RPMI8226 (cell line): ENCODE measurements at places on chromosomes 1 and 21.

- no peak for DNase-seq
Measured at GRCh38 chr1:36572906-36573305, 90.2 kb upstream of the CSF3R start.

DNA sequence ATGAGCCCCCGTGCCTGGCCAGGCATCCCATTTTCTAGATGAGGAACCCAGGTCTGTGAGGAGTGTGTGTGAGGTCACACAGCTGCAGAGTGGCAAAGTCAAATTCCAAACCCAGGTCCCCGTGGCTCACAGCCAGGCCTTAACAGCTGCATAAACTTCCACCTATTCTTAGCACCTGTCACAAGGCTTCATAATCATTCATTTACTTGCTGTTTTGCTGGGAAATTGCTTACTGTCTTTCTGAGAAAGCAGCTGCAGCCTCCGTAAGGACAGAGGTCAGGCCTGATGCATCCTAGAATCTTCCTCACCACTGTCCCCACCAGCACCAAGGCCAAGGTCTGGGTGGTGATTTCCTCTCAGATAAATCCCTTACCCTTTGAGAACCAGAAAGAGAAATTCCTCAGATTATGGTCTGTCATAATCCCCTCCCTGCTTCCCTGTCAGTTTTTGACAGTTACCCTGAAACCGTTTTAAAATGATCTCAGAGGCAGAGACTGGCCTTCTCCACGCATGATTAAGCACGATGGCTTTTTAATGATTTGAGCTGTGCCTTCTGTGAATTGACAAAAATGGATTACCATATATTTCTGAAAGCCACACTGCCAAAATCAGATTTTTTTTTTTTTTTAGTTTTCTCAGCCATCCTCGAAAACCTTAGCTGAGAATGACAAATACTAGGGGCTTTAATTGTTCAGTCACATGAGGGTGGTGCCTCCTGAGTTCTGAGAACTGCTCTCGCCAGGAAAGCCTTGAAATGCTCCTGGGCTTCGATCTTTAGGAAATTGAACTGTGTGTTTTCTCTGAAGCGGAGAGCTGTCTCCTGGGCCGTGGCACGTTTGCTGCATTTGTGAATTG is 70.0 kb upstream of the SELENON start:
- peak; percentile 90 for DNase-seq

- peak; percentile 80 for DNase-seq
Measured at GRCh38 chr1:109248797-109249629, at the start of gene CELSR2. CELSR2 (plus strand) TSS chr1:109249539; CDS start chr1:109250080, 541 bp downstream.

GRCh38 chr1:70382682-70383081 is 28.2 kb upstream of the ANKRD13C start:
- no peak for DNase-seq

- no peak for DNase-seq
Measured at GRCh38 chr1:193590102-193590501, 403.7 kb upstream of the B3GALT2 start.

DNA sequence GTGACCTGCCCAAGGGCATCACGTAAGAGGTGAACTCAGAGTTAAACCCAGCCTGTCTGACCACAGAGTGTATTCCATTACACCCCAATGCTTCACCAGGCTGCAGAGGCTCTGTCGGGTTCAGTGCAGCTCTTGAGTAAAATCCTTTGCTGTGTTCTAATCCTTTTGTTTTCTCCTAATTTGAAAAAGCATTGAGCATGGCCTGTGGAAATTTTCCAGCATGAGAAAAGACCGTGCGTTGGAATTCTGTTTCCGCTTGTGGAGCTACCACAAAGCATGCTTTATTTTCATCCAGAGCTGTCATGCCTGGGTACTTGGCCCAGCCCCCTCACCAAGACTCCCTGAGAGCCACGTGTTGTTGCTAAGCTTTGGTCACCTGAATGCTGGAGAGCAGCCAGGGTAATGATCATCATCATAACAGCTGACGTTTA is 317.6 kb downstream of the PRDM2 start:
- no peak for DNase-seq

DNA sequence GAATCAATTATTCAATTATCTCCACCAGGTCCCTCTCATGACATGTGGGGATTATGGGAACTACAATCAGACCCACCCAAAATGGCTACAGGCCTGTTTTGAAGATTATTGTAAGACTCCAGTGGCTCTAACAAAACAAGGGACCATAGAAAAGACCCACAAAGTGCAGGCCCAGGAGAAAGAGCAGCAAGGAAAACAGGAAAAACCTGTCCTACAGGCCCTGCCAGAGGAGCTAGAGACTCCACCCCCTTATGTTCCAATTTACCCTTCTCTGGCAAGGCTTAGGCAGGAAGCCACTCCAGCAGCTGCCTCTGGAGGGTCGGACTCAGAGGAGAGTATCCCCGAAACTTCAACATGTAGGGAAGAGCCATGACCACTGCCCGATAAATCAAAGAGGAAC is 96.5 kb downstream of the LIPI start:
- no peak for DNase-seq

DNA sequence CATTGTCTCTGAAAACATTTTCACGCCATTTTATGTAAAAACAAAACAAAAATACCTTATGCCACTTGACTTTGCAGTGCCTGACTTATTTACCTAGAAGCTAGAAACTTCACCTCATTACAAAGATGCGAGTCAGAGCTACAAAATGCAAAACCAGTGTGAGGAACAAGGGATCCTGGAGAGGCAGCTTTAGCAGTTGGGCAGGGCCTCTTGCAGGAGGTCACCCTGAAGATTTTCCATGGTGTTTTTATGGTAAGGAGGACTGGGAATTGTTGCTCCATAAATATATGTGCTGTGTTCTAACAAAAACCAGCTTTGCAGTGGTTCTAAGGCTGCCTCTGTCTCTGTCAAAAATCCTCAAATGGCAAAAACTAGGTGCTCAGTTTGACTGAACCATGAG is 36.4 kb upstream of the TARBP1 start:
- no peak for DNase-seq

GRCh38 chr1:117535821-117536220 is 70.0 kb upstream of the TENT5C start:
- no peak for DNase-seq

DNA sequence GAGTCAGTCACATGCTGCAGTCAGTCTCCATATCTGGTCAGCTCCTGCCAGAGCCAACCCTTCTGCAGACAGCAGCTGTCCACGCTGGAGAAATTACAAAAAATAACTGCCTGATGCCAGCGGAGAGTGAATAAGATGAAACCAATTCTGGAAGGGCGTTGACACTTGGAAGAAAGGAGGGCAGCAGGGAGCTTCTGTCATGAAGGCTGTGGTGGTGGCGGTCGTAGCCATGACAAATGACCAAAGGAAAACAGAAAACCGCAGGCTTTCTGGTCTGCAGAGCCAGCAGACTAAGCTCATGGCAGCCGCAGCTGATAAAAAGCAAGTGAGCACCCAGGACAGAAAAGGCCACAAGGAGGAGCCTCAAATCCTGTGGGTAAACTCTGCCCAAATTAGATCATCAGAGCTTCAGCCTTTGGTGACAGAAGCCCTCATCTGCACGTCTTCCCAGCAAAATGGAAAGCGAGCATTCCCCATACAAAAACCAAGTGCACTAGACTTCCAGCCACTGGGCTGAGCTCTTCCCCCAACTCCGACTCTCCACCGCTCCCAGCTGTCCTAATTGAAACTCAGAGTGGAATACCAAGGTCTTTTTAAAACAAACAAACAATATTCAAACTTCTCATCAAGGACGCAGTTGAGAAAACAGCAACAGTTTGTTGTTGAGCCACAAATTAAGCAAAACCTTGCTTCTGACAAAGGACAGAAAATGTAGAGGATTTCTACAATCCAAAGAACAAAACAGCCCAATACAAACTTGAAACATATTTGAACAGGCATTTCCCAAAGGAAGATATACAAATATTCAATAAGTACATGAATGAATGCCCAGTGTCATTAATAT is 28.7 kb downstream of the RSPH1 start:
- DNase-seq, result peak; percentile 80

- DNase-seq, result no peak
Measured at GRCh38 chr21:38282921-38283320, 26.1 kb downstream of the KCNJ15 start.

DNA sequence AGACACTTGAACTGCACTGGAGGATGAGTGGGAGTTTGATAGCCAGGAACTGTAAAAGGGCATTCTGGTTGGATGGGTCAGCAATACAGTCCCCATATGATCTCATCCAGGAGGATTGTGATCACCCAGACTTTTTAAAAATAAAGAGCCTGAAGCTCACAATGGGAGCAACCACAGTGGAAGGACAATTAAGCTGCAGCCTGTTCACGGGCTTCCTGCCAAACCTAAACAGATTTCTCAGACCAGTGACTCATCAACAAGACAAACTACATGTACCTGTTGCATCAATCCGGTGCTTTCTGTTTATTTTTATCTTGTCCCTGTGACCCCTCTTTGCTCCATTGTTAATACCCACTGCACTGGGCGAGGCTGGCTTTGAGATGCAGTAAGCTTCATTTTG is 52.3 kb downstream of the PAPPA2 start:
- DNase-seq, result peak; percentile 16

GRCh38 chr1:30384286-30385245 is 338.8 kb downstream of the MATN1 start:
- no peak for DNase-seq

GRCh38 chr1:155892796-155893195 is 18.4 kb downstream of the RIT1 start:
- no peak for DNase-seq

- DNase-seq, result no peak
Measured at GRCh38 chr1:93322349-93322748, 23.4 kb upstream of the DR1 start.

GRCh38 chr1:5427026-5427613 is 565.1 kb downstream of the NPHP4 start:
- no peak for DNase-seq

- DNase-seq, result no peak
Measured at GRCh38 chr1:47616036-47616435, 178.2 kb downstream of the FOXD2 start.

DNA sequence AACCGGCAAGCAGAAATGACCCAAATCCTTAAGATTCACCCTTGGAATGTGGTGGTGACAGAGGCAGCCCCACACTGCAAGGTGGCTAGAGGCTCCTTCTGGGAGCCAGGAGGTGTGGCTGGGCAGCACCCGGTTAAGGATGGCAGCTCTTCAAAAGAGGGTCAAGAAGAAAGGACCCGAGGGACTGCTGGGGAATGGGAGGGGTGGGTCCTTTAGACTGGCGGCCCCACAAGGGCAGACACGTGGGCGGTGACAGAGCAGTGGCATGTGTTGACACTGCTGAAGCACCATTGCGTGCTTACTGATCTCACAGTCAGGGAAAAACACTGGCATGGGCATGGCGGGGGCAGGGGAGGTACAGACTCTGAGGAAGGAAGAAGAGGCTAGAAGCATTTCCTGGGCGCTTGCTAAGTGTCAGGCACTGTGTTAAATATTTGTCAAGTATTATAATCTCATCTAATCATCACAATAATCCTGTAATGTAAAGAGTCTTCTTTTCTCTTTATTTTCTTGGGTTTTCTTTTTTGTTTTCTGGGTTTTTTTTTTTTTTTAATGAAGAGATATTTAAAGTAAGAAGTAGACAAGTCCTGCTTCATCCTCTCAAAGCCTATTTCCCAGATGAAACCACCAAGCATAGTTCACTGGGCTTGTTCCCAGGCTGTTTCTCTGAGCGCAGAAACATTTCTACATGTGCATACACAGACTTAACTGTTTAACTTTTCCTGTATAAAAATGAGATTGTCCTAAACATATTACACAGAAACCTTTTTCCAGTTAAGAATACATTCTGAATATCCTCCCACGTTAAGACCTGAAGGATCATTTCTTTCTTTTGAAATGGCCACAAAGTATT is 165.8 kb upstream of the EDN2 start:
- no peak for DNase-seq

- DNase-seq, result no peak
Measured at GRCh38 chr1:38500891-38501290, 358.7 kb downstream of the RRAGC start.

GRCh38 chr1:194959795-194960194 is 1648.4 kb downstream of the KCNT2 start:
- no peak for DNase-seq

DNA sequence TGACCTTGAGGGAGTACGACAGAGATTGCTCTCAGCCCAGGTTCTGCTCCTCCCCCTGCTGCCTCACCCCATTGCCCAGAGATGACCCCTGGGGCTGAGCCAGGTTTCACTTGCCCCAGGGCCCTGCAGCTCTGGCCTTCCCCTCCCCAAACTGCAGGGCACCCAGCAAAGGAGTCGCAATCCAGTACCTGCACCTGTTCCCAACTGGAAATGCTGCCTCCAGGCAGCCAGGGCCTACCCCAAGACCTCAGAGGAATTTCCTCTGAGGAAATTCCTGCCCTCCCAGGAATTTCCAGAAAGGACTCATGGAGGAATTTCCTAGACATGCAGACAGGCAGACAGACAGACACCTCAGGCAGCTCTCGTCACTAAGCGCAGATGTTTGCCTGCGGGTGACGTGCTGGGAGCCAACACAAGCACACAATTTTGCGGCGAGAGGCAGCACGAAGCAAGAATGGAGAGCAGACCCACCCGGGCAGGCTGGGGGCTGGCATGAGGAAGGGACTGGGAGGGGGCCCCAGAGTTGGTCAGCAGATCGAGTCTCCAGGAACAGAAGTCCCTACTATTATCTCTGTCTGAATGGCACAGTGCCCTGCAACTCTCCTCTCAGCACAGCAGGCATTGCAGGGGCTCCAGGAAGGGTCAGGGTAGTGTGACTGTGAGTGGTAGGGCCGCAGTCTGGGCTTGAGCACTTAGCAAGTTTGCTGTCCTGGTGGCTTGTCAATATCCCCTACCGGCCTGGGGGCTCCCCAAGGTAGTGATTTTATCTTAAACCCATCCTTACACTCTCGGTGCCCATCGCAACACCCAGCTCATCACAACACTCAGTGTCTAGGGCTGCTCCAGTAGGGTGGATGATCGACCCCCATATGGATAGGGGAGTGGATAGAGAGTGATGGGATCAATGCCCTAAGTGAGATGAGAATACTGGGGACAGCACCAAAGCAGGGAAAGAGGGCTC is 2.9 kb upstream of the EFNA1 start:
- DNase-seq, result peak; percentile 91

- no peak for DNase-seq
Measured at GRCh38 chr1:89553157-89553556, 28.5 kb downstream of the LRRC8B start.

- no peak for DNase-seq
Measured at GRCh38 chr1:14298806-14299205, 299.7 kb upstream of the KAZN start.

DNA sequence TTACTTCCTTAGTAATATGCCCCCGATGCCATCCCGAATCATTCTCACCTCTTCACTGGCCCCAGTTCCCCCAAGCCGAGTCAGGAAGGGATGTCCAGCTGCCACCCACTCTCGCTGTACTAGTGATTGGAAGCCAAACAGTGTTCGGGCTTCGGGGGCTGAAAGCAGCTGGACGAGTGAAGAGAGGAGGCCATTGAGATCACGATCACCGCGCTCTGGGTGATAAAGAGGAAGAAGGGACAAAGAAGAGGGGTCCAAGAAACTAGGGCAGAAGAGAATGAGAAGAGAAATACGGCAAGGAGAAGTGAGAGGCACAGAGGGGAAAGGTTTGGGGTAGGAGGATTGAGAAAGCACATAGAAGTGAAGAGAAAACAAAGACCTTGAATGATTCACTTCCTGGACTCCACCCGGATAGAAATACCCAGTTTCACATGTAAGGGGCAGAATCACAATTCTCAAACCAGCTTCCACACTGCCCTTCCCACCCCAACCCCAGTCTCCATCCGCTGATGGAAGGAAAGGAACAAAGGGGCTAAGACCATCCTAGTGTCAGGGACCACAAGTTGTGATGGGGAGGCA is 3.7 kb upstream of the SF3B4 start:
- DNase-seq, result no peak

GRCh38 chr1:113380075-113380474 is 10.2 kb upstream of the MAGI3 start:
- no peak for DNase-seq

GRCh38 chr1:154719586-154720327 is 111.8 kb upstream of the ADAR start:
- no peak for DNase-seq
